ENCODE measurements at places on chromosomes 3 and 15.

DNA sequence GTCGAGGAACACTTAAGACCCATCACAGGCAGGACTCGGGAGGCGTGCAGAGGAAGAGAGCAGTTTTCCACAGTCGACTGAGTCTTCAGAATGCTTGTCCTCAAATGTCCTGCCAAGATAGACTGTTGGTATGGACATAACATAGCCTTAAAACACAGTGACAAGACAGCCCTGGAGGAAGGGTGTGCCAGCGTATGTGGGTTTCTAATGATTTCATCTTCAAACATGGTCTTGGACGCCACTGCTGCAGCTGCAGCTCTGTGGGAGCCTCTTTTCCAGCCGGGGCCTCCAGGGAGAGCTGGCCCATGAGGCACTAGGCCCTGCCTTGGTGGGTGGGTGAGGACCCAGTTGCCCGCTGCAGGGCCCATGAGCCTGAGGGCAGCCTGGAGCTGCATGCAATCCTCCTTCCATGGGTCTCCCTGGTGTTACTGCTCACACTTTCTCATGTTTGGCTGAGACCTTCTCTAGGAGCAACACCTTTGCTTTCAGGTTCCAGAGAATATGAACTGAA is 198.6 kb downstream of the KLF13 start:
- no peak for DNase-seq

DNA sequence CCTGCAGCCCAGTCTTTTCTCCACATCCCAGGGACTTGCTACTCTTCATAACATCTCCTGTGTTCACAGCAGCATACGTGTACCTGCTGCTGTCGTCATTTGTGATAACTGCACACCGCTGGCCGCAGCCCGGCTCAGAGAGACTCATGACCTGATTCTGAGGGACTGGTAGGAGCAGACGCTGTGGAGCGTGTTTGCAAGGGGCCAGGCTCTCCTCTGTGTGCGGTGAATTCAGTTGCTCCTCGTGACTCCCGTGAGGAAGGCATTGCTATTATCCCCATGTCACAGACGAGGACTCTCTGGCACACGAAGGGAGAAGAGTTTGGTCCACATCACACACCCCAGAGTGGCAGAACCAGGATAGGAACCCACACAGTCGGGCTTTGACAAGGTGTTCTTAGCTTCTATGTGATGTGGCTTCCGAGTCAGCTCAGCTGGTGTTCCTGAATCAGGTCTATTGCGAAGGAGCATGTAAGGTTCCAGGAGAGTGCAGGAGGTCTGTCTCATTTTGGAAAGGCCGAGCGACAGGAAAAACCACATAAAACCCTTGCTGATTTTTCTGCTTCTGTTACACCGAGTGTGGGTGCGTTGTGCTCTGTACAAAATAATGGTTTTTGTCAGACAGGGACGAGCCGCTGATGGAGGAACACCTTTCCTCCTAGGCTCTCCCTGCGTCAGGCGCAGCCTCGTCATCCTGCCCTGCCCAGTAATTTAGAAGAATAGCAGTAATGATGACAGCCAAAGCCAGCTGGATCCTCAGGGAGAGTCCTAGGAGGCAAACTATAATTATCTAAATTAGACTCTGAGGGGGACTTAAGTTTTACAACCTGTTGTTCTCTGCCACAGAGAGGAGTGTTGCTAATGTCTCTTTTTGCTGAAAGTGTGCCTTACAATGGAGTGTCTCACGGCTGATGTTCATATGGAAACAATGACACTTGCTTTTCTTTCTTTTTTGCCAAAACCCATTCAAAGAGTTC is 157.5 kb upstream of the RGMA start:
- no peak for DNase-seq

- DNase-seq, result no peak
Measured at GRCh38 chr3:112973325-112974177, 1.4 kb downstream of the CD200R1 start.

- no peak for DNase-seq
Measured at GRCh38 chr3:97960551-97960950, 11.7 kb downstream of the RIOX2 start.
